Liver (tissue), 10 donors: ENCODE measurements at places on chromosomes 6 and 20. TPM values are rescaled to one million over a fixed set of nuclear protein-coding genes. Genes with fewer than 3 reads are reported as not detected.
A peak's percentile ranks its signal among the peaks of the same experiment; 100 is the strongest.

GSTA3 gene
- polyA plus RNA-seq: not detected

DNA sequence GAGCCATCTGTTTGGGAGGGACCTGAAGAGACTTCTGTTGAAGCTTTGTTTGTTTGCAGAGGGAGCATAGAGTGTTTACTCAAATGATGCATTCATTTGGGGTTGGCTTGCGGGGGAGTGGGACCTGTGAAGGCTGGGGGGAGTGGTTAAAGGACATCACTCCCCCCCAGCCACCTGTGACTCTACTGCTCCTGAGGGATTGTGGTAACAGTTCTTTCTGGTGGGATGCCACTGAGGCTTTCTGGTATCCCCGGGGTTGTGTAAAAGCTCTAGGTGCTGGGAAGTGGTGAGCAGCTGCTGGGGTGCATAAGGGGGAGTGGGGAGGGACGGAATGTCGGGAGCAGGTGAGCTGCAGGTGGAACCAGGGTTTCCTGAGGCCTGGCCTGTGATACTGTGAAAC is 239.2 kb upstream of the QKI start:
- no peak for DNase-seq

ASIP gene
- 0.39 TPM for polyA plus RNA-seq

TOX2 gene
- 1.9 TPM for polyA plus RNA-seq

HRH3 gene
- polyA plus RNA-seq: not detected

MYL9 gene
- 9.9 TPM for polyA plus RNA-seq

DAAM2 gene
- polyA plus RNA-seq: 1.9 TPM

DNA sequence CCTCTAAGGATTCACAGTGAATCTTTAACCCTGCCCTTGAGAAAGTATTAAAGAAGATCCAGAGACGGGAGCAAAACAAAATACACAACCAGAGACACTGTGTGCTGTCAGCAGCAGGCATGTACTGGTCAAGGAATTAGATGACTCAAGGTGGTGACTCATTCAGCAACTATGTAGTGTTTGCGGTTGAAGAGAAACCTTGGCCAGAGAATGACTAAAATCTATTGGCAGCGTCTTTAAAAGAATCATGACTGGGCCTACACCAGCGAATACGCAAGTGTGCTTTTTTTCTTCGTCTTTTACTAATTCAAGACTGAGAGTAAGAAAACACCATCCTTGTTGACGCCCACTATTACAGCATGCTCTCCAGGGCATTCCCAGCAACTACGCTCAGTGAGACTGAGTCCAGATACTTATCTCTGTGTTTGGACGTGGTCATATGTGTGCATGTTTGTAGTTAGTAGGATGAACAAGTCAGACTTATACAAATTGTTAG is 72.4 kb upstream of the BACH2 start:
- no peak for DNase-seq

- DNase-seq: peak; percentile 57
These were observed at the start of gene L3MBTL1 for GRCh38 chr20:43507150-43508080. Gene L3MBTL1, plus strand, starts transcription at chr20:43507697. Its CDS starts 5,807 bp downstream, at chr20:43513504.

EDN1 gene
- polyA plus RNA-seq: 1.2 TPM

DNA sequence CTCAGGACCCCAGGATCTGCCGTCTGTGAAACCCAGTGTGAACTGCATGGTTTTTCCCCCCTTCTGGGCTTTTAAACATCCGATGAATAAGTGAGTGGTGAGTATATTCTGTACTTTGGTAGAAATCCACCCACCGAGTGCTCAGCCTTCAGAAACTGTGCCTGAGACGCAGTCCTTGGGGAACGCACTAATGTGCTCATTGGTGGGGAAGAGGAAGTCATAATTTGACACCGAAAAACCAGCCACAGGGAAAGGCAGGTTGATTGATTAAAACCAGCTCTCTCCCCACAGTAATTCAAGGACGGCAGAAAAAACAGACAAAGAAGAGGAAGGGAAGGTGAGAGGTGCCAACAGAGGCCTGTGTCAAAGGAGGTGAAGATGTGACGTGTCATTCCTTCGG is 21.7 kb downstream of the EDN3 start:
- no peak for DNase-seq

BTBD3 gene
- polyA plus RNA-seq: 4.3 TPM

NMBR gene
- not detected for polyA plus RNA-seq

TP53TG5 gene
- polyA plus RNA-seq: not detected

GRCh38 chr6:41092421-41093140 is 19.8 kb downstream of the NFYA start:
- DNase-seq: no peak

GRCh38 chr6:6597682-6598081 is 9.2 kb downstream of the LY86 start:
- no peak for DNase-seq

DNA sequence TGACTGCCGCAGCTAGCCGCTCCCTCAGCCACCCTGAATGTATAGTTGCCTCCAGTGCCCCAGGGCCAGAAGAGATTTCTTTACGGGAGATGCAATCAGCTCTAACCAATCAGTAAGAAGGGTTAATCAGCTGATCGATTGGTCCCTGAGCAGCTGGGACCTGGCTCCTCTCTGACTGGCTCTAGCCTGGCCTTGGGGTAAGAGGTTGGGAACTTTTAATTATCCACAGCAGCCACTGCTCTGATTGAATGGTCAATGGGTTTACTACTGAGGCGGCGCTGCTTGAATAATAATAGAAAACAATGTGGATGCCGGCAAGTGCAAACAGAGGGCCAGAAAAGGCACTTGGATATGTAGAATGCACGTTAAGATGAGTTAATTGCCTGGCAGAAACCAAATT is 99.8 kb downstream of the TFAP2A start:
- DNase-seq: no peak
